SW 1271 (cell line): ENCODE measurements at places on chromosomes 3 and 15.

GRCh38 chr3:194623449-194624290, 9.5 kb downstream of the TMEM44 start:
- DNase-seq, result no peak

GRCh38 chr15:80480909-80481308, 76.7 kb downstream of the ARNT2 start:
- peak; percentile 47 for DNase-seq

DNA sequence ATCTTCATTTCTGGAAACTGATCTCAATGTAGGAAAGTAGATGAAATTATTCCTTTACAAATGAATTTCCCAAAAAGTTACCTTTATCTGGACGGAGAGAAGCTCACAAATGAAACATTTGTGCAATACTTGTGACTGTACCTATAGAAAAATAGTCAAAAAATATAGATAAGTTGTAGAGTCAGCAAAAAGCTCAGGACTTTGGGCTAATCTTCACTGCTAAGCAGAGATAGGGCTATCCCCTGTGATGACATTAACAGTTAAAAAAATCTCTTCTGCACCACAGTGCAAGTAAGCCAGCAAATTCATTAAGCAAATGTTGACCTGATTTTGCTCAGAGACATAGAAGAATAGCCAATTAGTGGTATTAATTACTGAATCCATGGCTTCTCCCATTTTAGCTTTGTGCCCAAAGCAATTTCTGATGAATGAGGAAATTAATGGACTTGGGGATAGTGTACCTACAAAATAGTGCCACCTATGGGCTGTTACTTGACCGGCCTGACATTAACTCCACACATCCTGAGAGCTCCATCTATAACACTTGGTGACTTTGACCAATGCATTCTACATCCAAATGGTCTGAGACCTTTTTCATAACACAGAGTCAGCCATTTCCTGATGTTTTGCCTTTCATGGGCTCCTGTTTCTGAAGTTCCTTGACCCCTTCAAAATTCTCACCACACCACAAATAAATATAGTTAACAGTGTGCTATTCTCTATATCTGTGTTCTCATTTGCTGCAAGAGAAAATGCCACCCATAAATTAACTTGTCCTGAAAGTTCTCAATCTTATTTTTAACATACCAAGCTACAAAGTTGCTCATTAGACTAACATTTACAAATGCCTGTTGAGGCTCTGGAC, 105.0 kb downstream of the SSR3 start:
- DNase-seq, result peak; percentile 35

DNA sequence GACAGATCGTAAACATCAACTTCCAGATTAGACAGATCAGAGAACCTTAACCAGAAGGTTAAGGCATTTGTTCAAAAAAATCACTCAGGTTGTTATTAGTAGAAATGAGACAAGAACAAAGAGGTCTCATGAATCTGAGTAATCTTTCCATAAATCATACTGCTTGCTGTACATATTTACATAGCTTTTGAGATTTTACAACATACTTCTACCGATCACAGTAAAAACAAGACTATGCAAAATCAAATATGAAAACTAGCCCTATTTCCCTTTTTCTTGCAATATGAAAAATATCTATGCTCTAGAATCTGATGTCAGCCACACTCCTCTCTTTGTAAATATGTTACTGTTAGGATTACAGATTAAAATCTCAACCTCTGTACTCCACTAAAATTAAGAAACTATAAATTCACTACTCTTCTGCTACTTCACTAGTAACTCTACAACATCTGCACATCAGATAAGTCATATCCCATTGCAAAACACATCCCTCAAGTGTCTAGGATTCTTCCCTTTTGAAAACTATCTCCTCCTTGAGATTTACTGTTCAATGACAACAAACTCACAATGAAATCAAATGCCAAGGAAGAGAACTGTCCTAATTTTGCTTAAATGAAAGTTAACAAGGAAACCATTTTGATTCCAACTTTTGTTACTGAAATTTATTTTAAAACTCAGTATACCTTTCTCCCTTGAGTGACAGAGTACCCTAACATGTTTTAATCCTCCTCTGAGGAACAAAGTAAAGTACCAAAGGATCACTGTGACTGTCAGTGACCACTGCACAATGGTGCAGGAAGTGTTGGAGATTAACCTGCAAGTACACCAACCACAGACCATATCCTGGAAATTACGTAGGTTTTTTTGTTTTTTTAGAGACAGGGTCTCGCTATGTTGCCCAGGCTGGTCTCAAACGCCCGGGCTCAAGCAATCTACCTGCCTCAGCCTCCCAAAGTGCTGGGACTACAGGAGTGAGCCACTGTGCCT, 12.8 kb downstream of the DCUN1D1 start:
- no peak for DNase-seq

DNA sequence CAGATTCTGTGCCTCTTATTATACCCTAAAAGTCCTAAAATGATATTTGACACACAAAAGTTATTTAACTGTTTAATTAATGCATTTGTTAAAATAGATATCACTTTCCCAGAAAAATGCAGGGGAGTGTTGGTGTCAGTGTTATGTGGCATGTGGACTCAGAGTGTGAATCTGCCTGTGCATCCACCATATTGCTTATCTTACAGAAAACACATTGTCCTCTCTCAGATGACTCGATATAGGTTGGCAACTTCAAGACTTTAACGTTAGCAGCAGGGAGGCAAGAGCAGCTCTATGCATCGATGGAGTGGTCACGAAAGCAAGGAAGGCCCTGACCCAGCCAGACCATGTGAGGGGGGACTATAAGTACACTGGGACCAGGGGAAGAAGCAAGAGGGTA, 165.4 kb upstream of the DCBLD2 start:
- DNase-seq, result no peak

DNA sequence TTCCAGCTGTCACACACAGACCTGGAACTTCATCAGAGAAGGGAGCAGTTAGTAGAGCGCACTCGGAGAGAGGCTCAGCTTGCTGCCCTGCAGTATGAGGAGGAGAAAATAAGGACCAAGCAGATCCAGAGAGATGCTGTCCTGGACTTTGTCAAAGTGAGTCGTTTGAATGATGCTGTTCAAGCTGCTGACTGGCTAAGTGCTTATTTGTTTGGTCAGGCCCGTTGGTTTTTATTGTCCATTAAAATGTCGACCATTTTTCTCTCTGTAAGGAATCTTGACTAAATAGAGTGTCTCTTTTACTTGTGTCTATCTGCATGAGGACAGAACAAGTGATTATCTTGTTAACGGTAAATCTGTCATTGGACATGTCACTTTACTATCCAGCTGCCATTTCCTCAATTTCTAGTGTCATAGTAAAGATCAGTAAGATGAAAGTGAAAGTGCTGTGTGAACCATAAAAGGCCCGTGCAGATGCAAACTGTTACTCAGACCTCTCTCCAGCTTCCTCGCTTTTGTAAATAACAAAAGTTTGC, 56.9 kb downstream of the LRCH3 start:
- DNase-seq, result no peak
